Stimulated activated CD8-positive, alpha-beta memory T cell treated with anti-CD3 and anti-CD28 coated beads, Interleukin-15, amount 100 ng/mL, for 24 hours (primary cell): ENCODE measurements at places on chromosomes 7 and 10.
A peak's percentile ranks its signal among the peaks of the same experiment; 100 is the strongest.

DNA sequence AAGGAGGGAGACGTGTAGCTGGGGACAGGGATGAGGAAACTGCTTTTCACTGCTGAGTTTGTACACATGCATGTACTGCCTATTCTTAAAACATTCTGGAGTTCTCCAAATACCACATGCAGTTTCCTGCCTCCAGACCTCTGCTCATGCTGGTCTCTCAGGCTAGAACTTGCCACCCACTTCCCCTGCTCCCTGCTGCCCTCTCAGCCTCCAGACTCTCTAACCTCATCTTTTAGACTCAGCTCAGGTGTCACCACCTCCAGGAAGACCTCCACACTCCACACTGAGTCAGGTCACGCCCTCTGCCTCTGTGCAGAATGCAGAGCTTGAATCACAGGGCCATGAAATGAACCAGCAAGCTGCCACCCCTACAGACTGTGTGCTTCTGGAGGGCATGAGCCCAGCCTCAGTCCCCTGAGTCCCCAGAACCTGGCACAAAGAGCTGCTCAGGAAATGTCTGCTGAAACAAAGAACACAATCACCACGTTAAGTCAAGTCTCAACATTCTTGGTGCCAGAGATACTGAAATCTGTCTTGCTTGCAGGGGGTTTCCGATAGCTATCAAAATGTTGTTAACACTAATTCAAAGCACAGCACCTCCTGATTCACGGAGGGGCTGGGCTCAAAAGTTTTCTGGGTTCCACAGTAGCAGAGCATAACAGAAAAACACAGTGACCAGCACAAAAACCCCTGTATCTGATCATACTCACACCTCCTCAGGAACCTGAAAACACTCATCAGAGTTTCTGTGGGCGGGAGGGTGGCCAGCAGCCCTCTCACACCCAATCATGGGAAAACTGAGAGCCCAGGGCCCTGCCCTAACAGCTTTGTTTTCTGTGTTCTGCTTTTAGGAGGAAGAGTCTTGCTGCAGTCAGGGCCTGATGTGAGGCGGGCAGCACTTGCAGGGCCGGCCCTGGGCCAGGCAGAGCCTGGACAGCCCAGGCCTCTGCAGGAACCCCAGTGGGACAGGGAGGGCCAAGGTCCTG, 21.1 kb downstream of the FAM53B start:
- no peak for DNase-seq

GRCh38 chr7:142257958-142258357, at the start of gene PRSS58:
TSS of gene PRSS58 (minus strand) at chr7:142258058. CDS start at chr7:142257707, 351 bp downstream.
- DNase-seq: no peak

GRCh38 chr10:75441682-75442081, 10.3 kb downstream of the LRMDA start:
- no peak for DNase-seq

DNA sequence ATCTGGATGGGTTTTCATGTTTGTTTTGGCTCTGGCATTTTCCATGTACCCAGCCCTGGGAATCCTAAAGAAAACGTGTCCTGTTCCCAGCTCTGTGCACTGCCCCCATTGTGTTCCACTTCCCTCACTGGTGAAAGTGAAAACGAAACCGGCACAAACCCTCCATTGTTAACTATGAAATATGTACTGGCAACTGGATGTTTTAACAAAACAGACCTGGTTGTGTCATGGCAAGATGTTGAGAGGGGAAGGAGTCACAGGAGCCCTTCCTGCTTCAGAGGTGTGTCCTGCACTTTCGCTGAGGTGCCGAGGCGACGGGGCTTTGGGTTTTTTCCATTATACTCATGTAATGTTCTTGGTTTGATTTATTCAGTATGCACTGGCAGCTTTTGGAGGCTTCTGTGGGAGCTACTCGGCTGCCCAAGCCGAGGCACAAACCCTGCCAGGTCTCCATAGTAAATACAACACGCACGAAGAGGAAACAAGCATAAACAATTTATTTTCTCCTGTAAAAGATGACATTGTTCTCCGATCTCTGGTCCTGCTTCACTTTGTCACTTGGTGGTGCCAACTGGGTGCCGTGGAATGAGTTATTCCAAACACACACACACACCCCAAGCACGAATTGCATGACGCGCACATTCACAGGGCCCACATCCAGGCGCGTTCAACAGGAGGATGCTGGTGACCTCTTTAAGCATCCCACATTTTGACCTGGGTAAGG, 118.2 kb downstream of the CDK6 start:
- peak; percentile 13 for DNase-seq

DNA sequence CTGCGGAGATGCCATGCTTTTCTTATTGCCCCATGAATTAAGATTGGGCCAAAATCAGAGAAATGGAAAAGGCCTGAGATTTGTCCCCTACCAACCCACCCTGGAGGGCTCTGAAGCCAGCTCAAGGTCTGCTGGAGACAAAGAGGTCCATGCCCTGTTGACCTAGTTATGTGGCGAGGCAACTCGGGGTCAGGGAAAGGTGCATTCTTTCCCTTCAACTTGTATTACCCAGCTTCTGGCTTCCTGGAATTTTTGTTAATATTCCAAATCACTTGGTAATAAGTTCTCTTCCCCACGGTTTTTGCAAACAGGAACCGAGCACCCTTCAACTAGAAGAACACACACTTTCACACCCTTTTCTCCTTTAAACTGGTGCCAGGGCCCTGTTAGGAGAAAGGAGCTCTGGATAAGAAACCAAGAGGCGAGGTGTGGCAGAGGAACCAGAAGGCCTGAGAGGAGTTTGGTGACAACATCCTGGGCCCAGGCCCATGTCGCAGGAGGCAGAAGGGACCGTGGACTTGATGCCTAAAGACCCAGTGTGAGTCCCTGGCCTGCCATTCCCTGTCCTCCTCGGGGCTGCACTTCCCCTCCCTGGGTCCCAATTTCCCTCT, 12.5 kb upstream of the SFRP5 start:
- no peak for DNase-seq

DNA sequence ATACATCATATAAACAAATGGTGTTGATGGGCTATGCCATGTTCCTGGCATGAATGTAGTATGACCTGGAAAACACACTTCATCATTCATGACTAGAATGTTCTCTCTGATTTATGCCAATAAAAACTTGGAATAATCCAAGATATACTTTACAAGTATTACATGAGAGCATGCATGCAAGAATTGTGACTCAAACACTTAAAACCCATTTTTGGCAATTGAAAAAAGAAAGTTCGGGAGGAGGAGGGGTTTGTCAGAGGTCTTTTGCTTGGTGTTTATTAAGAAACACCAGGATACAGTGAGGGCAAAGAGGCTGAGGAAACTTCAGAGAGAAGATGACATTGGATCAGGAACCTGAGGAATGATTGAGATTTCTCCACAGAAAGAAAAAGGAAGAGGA, 10.2 kb upstream of the CUL1 start:
- DNase-seq: no peak

DNA sequence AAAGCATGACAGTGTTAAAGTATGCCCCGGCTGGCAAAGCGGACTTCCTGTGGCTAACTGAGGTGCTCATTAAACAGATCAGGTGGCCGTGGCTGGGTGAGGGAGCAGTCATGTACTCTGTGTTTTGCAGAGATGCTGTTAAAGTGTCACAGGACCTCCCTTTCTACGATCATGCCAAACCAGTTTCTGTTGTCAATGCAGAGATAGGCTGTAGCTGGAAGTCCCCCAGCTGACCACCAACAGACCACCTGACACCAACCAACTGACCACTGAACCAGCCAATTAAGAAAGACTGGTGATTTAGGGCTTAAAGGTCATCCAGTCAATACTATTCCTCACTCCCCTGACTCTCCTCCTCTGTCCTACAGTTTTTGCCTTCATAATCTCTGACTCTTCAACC, 431.1 kb upstream of the LRGUK start:
- DNase-seq: no peak

- DNase-seq: no peak
Observed at GRCh38 chr7:88300401-88300945, 6.2 kb downstream of the STEAP4 start.

DNA sequence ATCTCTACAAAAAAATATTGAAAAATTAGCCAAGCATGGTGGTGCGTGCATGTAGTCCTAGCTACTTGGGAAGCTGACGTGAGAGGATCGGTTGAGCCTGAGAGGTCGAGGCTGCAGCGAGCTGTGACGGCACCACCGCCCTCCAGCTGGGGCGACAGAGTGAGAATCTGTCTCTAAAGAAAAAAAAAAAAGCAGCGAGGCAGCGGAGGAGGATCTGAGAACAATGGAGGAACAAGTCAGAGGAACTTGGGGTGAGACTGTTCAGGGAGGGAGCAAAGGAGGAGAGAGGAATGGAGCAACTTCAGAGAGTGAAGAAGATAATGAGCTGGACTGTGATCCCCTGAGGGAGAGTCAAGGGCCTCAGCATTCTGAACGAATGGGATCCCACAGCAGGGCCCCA, 85.4 kb downstream of the MKX start:
- DNase-seq: no peak

DNA sequence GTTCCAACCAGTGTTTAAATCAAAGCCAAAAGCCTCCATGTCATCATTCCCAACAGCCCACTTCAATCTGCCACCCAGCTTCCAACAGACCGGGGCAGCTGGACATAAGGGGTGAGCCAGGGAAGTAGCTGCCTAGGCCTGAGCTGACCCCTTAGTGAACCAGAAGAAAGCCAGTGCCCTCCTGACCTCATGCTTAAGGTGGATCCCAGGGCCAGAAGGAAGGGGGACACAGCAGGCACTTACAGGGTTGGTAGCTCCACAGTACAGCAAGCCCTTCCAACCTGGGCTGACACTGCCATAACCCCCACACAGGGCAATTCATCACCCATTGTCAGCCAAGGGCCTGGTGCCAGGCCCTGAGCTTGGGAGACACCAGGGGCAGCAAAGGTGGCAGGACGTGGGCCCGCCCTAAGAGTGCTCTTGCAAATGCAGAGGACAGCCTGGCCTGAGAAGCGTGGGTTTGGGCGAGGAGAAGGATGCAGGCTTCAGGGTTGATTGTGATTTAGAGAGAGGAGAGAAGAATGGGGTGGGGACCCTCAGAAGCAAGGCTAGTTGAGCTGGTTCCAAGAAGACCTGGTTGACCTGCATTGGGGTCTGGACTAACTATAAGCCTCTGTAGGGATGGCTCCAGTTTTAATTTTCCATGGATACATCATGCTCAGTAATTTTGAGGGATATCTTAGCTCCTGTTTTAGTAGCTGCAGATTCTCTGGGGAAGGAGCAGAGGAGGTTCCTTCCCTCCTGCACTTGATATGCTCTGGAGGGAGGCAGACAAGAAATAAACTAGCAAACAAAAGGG, 3.1 kb upstream of the CYP26A1 start:
- no peak for DNase-seq

DNA sequence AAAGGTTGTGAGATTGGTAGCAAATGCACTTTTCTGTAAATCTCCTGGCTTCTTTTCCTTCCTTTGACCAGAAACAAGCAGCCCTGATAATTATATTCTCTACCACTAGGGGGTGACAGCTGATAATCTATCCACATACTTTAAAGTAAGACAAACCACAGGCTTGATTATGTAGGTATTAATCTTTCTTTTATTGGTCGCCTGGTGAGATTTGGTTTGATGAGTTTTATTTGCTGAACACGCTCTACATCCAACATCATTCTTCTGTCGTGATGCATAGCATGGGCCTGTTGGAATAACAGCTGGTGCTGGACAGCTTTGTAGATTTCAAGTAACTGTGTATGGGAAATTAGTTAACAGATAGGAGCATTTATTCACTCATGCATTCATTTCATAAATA, 63.5 kb downstream of the ZNF365 start:
- no peak for DNase-seq

DNA sequence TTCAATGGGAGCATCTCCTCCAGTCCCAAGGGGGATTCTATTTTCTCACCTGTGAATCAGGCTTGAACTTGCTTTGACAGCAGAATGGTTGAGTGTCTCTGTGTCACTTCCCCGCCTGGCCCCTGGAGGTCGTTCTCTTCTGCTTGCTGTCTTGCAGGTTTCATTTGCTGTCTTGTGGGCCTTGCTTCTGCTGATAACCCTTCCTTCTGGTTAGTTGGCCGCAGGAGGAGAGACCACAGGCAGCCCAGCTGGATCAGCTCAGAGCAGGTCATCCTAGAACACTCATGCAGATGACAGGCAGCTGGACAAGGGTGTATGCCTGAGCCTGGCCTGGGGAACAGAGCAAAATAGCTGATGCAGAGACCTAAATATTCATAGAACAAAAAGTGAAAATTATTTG, 344.2 kb upstream of the ADARB2 start:
- no peak for DNase-seq

GRCh38 chr10:124138195-124138882, 44.9 kb upstream of the CHST15 start:
- DNase-seq: no peak

GRCh38 chr7:25929448-25929847, 222.6 kb upstream of the NFE2L3 start:
- no peak for DNase-seq

DNA sequence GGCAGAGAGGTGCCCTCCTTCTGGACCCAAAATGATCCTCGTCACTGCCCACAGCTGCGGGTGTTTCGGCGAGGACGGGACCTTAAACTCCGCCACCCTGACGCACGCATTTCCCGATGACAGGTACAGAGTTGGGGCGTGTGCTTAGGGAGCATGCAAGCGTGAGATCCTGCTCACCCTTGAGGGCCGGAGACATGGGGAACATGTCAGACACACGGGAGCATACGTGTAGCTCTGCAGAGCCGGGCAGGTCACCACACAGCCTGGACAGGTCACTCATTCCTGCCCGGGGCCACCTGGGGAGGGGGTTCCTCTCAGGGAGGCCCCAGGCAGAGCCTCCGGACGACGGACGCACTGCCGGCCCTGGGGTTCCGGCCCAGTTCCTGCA, 57.6 kb upstream of the PDGFA start:
- DNase-seq: no peak

GRCh38 chr10:2476812-2477553, 590.4 kb upstream of the PFKP start:
- DNase-seq: no peak

- DNase-seq: no peak
Observed at GRCh38 chr10:128028508-128029289, 97.5 kb downstream of the MKI67 start.

DNA sequence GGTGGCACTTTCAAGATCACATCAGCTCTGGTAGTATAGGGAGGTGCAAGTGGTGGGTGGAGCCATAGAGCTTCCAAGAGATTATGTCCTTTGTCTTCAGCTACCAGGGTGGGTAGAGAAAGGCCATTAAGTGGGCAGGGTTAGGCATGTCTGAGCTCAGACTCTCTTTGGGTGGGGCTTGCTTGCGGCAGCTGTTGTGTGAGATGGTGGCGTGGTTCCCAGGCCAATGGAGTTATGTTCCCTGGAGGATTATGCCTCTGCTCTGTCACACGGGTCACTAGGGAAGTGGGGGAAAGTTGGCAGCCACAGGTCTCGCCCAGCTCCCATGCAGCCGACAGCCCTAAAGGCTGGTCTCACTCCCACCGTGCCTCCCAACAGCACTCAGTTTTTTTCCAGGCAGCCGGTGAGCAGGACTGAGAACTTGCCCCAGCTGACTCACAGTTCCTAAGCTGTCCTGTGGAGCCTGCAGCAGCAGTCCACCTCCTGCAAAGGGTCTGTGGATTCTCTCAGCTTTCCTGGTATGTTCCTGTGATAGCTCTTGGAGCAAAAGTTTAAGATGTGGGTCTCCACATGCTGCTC, 459.0 kb downstream of the SH2D4B start:
- no peak for DNase-seq

- DNase-seq: no peak
Observed at GRCh38 chr10:58813573-58813972, 300.9 kb downstream of the BICC1 start.

GRCh38 chr7:129886167-129886817, 66.5 kb downstream of the UBE2H start:
- DNase-seq: no peak
